ENCODE measurements at places on chromosomes 6 and 20.

DNA sequence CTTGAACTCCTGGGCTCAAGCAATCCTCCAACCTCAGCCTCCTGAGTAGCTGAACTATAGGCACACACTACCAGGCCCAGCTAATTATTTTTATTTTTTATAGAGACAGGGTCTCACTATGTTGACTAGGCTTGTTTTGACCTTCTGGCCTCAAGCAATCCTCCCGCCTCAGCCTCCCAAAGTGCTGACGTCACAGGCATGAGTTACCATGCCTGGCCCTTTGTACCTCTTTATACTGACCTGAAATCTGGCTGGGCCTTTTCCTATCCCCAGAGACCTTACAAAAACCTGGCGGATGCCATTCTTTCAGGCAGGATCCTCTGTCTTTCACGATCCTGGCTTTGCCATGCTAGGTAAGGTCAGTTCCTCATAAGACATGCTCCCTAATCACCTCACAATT is 11.5 kb downstream of the WFDC3 start:
- DNase-seq: no peak

DNA sequence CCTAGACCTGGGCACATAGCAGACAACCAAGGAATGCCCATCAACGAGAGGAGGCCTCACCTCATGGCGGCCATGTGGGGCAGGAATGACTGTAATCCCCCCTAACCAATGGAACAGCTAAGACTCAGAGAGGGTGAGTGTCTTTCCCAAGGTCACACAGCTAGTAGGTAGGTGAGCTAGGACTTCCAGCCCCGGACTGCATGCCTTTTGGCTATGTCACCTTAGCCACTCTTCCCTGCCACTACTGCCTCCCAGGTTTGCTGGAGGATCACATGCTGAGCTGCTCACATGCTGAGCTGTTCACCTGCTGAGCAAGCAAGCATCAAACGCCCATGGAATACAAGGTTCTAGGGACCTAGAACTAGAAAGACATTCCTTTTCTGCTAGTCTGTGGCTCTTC is 188.5 kb upstream of the PMEPA1 start:
- no peak for DNase-seq

GRCh38 chr20:21862259-21862946 is 156.9 kb downstream of the PAX1 start:
- no peak for DNase-seq

GRCh38 chr6:74753883-74754600 is 451.8 kb downstream of the COL12A1 start:
- no peak for DNase-seq

DNA sequence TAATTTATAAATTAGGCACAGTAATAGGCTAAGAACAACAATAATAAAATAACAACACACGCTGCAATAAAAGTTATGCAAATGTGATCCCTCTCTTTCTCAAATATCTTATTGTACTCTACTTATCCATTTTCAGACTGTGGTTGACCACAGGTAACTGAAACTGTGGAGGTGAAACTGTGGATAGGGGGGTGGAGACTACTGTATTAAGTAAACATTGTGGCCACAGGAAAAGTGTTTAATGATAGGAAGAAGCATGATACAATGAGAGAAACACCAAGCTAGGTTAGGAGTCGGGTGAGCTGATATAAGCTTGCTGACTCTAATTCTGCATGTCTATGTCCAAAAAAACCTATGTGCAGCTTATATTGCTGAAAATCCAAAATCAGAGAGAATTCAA is 23.0 kb downstream of the NHLRC1 start:
- DNase-seq: no peak

- no peak for DNase-seq
Measured at GRCh38 chr6:11845664-11846577, 67.3 kb upstream of the ADTRP start.

GRCh38 chr6:1636971-1637871 is 27.5 kb downstream of the FOXC1 start:
- DNase-seq: no peak

DNA sequence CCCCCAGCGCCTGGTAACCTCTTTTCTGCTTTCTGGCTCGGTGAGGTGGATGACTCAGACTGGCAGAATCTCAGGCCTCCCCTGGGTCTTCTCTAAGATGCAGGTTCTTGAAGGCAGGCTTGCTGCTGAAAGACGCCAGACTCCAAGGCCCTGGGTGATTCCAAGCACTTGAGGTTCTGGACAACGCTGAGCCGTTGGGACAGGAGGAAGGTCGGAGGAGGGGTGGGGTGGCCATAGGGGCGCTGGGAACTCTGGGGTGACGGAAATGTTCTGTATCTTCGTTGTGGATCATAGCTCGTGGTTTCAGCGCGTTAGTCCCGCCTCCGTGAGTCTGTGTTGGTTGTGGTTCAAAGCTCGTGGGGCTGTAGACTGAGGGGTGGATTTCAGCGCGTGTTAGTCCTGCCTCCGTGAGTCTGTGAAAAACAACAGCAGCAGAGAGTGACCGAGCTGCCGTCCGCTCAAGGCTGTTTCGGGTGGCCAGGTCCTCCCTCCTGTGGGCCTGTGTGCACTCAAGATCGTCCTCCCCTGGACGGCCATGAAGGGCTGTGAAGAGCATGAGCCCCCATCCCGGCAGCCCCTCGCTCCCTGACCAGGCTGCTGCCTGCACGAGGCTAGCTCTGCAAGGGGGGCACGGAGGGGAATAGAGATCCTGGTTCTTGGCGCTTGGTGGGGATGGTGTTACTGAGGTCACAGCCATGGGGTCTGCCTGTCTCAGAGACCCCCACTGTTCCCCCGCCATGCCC is 7.7 kb downstream of the NTSR1 start:
- DNase-seq: peak; percentile 73

GRCh38 chr20:33836277-33836676 is 25.1 kb downstream of the CHMP4B start:
- no peak for DNase-seq

DNA sequence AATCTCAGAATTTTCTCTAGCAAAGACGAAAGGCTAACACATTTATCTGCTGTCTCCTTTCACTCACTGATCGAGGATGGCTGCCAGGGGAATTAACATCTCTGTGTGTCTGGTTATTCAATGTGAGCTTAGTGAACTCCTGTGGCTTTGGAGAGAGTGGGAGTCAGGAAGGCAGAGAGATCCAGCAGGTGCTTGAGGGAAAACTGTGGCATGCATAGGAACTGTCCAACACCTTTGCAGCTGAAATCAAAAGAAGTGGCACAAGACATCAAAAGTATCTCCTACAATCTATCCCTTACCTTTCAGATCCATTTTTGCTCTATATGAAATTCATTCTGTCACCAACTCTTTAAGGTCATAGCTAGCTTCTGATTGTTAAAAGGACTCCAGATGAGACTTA is 11.8 kb upstream of the FAM184A start:
- no peak for DNase-seq

DNA sequence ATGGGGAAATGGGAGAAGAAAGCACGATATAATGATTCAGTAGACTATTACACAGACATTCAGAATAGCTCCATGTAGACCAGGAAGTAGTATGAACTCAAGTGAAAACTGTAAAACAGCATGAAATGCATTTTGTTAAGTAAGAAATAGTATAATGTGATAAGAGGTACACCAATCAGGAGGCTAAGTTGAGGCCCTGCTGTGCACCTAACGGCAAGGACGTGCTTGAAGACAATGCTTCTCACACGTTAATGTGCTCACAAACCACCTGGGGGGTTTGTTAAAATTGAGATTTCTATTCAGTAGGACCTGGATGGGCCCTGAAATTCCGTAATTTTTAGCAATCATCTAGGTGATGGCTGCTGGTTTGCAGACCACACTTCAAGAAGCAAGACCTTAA is 178.9 kb upstream of the SULF2 start:
- no peak for DNase-seq

- no peak for DNase-seq
Measured at GRCh38 chr20:64242797-64243475, 12.6 kb upstream of the PCMTD2 start.

GRCh38 chr6:8391934-8392333 is 43.4 kb downstream of the SLC35B3 start:
- DNase-seq: no peak

DNA sequence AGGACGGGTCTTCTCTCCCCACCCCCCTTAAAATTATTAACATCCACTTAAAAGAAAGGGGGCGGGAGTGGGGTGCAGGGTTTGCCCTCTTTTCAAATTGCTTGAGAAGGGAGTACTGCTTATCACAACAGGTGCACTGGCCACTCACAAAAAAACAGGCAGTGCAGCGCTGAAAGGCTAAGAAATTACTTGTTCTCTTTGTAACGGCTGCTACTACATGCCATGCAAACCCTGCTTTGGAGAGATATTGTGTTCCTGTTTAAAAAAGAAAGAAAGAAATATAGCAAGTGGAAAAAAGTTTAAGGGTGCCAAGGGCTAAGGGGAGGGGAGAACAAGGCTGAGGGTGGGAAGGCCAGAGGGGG is 312.7 kb upstream of the JARID2 start:
- DNase-seq: no peak

- no peak for DNase-seq
Measured at GRCh38 chr20:11660673-11661072, 257.0 kb upstream of the BTBD3 start.

DNA sequence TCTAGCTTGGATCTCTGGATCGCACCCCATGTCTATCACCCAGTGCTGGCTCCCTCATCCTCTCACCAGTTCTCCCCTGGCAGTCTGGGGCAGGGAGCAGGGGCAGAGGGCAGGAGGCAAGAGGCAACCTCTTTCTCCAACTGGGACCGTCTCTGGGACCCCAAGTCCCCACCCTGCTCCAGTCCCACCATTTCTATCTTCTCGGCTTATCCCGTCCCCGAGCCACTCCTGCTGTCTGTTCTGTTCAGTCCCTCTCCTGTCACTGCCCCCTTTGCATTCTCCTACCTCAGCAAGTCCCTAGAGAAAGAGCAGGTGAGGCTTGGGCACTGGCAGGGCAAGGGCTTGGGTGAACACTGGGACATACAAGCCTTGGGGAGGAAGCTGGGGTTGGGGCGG is 625 bp upstream of the TNXB start:
- no peak for DNase-seq

GRCh38 chr6:132270726-132271402 is 130.4 kb downstream of the MOXD1 start:
- DNase-seq: no peak

DNA sequence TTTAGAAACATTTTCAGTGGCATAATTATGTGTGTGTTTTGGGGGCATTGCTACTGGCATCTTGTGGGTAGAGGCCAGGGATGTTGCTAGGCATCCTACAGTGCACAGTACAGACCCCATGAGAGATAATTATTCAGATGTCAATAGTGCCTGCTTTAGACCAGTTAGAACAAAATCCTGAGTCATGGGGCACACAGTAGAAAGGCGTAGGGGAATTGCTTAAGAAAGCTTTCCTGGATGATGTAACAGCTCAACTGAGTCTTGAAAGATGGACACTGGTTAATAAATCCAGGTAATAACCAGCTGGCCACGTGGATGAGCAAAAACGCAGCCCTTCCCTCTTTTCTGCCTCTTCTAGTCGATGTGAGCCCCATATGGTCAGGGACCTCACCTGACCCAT is 51.1 kb downstream of the KCNB1 start:
- DNase-seq: no peak

DNA sequence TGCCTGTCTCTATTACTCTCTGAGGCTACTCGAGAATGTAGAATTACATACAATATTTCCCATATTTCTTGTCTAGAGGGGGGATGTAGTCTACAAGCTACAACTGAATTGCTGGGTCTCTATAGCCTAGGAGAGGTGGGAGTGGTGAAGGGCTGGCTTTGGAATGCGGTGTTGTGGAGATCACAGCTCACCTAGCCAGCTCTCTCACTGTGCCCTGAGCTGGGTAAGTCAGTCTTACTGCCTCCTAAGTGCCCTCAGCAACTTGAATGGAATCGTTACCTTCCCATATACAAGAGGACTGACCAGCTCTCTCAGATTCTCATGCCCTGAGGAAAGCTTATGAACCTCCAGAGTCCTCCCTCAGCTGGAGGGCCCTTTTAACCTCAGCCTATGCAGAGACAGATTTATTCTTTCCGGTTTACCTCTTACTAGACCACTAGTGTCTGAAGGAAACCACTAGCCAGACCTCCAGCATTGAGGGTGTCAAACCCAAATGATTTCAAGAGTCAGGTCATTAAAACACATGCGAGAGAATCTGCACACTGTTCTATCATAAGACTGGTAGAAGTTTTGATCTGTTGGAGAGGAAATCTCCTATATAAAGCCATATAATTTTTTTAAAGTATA is 20.6 kb downstream of the VIP start:
- DNase-seq: no peak

DNA sequence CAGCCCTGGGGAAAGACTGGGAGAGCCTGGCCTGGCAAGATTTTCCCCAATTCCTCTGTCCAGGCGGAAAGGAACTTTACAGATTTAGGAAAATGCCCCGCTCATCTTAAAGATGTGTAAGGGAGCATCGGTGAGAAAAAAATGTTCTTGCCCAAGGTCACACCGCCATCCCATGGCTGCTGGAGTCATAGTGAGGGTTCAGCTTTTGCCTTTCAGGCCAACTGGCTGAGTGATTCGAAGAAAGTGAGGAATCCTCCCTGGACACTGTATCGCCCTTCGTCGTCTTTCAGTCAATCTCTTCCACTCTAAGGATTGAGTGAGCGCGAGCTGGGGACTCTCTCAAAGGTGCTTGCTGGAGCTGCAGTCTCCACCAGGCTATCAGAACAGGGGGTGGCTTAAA is 1.4 kb downstream of the WFDC2 start:
- DNase-seq: no peak

DNA sequence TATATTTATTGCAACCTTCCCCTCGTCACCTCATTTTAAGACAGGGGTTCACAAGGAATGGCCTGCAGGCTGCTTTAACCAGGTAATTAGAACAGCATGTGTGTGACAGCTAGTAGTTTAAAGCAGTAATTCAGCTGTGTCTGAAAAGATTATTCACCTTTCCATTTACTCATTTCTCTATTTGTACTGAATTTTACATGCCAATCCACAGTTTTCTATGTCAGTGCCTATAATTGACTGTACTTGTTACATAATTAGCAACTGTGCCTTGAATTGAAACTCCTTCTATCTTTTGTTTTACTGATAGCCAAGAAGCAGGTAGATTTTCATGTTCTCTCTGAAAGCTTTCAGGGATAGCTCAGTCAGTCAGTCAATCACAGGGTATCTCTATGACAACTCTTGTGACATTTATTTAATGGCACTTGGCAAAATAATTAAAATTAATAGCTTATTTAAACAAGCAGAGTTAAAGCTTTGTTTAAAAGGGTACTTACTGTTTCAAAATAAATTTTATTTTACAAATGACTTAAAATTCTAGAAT is 214.0 kb downstream of the ZFAND3 start:
- no peak for DNase-seq

- no peak for DNase-seq
Measured at GRCh38 chr6:158333094-158333493, 20.8 kb downstream of the TULP4 start.

- DNase-seq: no peak
Measured at GRCh38 chr6:133001040-133001565, 186.7 kb downstream of the RPS12 start.

- peak; percentile 54 for DNase-seq
Measured at GRCh38 chr6:29589423-29590048, 4.6 kb downstream of the OR2H2 start.

- no peak for DNase-seq
Measured at GRCh38 chr6:49539102-49539501, 11.4 kb upstream of the C6orf141 start.

Measured in naive thymus-derived CD8-positive, alpha-beta T cell (primary cell).